Smooth muscle cell of the pulmonary artery (primary cell): ENCODE measurements at places on chromosomes 2 and 18. TPM values are rescaled to one million over a fixed set of nuclear protein-coding genes. Genes with fewer than 3 reads are reported as not detected.

Gene CTDSP1
- 71.8 and 76.3 TPM in 2 replicates for total RNA-seq

Gene LYPD6
- total RNA-seq = 0.07 TPM in 1 of 2 replicates, not detected in the other

Gene REG3G
- total RNA-seq = not detected in 2 replicates

Gene TMEM247
- not detected in 2 replicates for total RNA-seq

Gene CERS6
- 12.2 and 18.8 TPM in 2 replicates for total RNA-seq

Gene RUFY4
- total RNA-seq = not detected in 2 replicates

Gene CXCR1
- not detected in 2 replicates for total RNA-seq

Gene RNF149
- 48.2 and 57.4 TPM in 2 replicates for total RNA-seq

Gene IL1A
- total RNA-seq = 0.85 and 2.7 TPM in 2 replicates

Gene CHRND
- not detected in 2 replicates for total RNA-seq

Gene ADAM23
- 14.3 and 28.9 TPM in 2 replicates for total RNA-seq

Gene RNF25
- total RNA-seq = 21.2 and 21.8 TPM in 2 replicates

Gene CFAP65
- 0.03 TPM in 1 of 2 replicates, not detected in the other for total RNA-seq

Gene CFAP221
- total RNA-seq = 0.07 and 0.13 TPM in 2 replicates

Gene AKAIN1
- total RNA-seq = not detected in 2 replicates

Gene FNDC4
- 39.9 and 52.9 TPM in 2 replicates for total RNA-seq

Gene VAMP8
- 0.33 and 0.85 TPM in 2 replicates for total RNA-seq

Gene TBR1
- total RNA-seq = 0.03 TPM in 1 of 2 replicates, not detected in the other

Gene IL1RL1
- 4.3 and 40.2 TPM in 2 replicates for total RNA-seq
